ENCODE measurements at places on chromosomes 6 and 20.

DNA sequence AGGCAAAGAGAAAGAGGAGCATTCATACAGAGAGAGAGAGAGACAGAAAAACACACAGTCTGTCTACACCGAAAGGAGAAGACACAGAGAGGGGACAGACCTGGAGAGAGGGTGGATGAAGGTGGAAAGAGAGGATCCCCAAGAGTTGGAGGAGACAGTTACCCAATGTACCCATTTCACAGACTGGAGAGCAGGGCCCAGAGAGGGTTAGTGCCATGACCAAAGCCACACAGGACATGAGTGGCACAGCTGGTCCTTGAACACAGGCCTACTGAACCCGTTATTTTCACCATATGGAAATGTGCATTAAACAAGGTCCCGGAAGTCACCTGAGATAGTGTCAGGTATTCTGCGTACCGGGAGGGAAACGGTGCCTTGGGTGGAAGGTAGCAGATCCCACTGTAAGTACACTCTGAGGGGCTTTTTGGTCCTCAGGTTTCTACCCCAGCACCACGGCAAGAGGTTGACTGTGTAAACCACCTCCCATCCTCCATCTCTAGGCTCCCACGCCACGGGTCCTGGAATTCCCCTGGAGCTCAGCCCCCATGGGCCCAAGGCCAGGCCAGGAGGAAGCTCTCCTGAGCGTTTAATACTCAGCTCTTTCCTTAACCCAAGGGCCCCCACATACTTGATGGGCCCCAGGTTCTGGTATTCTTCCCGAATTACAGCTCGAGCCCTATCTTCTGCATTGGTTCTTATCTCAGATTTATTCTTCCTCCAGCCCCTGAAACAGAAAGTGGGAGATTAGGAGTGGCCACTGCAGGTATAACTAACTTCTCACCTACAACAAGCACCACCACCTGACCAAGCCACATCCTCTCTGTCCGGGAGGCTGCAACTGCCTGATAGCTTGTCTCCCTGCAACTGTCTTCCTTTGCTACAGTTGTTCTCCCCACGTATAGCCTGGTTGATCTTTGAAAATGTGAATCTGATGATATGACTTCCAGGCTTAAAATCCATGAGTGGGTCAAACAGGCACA lies 38.4 kb upstream of the OCSTAMP start:
- DNase-seq, result no peak

DNA sequence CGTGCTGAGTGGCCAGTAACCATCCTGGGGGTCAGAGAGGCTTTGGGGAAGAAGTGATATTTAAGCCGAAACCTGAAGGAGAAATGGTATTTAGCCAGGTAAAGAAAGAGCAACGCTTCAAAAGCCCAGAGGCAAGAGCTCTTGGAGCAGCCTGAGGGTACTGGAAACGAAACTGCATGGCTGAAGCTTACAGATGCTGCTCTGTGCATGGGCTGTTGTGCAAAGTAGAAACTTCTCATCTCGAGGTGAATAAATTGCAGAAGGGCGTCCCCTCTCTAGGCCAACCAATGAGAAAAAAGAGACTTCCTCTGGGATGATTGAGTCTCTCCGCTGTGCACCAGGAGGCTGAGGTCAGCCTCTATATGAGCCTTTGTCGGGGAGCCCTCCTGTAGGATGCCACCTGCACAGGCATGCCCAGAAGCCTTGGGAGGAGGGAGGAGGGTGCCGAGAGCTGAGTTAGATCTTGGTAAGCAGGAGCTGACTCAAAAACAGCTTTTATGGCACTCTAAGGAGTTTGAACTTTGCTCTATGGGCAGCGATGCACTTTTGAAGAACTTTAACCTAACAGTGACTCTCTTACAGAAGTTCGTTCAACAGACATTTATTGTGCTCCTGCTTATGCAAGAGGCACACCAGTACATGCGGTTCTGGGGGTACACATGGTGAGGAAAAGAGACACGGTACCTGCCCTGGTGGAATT lies 61.6 kb upstream of the EDN1 start:
- DNase-seq, result no peak

- no peak for DNase-seq
Observed at GRCh38 chr20:56437196-56437960, 25.3 kb downstream of the CASS4 start.

DNA sequence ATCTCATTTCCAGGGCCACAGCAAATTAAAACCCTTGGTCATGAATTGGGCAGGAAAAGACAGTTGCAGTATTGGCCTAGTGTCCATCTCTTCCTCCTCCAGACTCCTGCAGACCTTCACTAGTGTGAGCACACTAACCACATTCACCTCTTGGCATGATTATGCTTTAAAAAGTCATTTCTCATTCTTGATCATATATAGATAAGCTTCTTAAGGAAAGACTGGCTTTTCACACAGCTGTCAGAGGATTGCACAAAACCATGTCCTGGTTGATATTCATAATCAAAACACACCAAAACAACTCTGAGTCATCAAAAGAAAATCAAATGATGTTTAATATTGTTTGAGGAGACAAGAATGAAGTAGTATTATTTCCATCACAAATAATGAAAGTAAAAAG lies 52.1 kb downstream of the TMEM200A start:
- DNase-seq, result no peak

GRCh38 chr6:6711031-6711785 lies 122.7 kb downstream of the LY86 start:
- no peak for DNase-seq

DNA sequence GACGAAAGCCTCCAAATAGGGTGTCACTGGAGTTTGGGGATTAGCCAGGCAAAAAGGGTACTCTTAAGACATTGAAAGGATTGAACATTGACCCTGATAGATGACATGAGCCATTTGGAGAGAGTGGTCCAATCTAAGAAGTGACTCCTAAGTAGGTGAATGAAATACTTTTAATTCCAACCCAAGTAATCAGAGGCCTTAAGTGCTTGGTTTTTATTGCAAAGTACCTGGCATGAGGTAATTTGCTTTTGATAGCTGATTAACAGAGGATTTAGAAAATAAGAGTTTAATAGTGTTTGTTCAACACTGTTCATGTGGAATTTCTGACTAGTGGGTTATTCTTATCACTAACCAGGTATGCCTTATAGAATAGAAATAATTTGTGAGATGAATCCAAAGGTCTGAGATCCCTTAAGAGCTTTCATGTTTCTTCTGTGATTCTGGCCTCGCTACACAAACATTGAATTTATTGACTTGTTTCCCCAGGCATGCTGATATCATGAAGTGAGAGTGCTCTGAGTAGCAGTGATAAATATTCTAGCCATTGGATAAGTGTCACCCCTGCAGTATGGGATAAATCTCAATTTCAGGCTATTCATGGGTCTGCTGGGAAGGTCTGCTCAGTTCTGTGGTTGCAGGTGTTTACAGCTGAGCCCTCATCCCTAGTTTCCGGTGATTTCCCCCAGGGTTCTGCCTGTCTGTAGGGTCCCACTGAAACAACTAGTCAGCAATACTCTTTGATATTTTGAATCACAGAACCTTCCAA lies 6.5 kb downstream of the NCOA7 start:
- no peak for DNase-seq

GRCh38 chr20:51763965-51764602 lies 4.1 kb downstream of the ATP9A start:
- DNase-seq, result no peak

DNA sequence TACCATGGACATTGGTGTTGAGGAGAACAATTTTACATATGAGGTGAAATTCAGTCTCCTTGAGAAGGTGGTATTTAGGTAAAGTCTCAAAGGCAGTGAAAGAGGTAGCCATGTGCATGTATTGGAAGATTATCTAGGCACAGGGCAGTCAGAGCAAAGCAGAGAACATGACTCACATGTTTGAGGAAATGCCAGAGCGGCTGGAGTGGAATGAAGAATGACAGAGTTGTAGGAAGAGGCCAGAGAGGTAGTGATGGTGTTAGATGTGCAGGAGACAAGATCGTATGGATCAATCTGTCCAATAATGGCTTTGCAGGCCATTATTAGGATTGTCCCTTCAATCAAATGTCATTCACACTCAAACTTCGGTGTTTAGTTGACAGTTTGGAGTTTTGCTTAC lies 449.4 kb upstream of the PTCHD4 start:
- no peak for DNase-seq

GRCh38 chr20:20286061-20286460 lies 81.8 kb upstream of the INSM1 start:
- DNase-seq, result no peak

- peak; percentile 16 for DNase-seq
Observed at GRCh38 chr6:26554697-26555504, 16.7 kb downstream of the HMGN4 start.

- DNase-seq, result no peak
Observed at GRCh38 chr6:53115741-53116140, 32.9 kb downstream of the GCM1 start.

- no peak for DNase-seq
Observed at GRCh38 chr6:132695773-132696172, 18.1 kb downstream of the VNN1 start.

DNA sequence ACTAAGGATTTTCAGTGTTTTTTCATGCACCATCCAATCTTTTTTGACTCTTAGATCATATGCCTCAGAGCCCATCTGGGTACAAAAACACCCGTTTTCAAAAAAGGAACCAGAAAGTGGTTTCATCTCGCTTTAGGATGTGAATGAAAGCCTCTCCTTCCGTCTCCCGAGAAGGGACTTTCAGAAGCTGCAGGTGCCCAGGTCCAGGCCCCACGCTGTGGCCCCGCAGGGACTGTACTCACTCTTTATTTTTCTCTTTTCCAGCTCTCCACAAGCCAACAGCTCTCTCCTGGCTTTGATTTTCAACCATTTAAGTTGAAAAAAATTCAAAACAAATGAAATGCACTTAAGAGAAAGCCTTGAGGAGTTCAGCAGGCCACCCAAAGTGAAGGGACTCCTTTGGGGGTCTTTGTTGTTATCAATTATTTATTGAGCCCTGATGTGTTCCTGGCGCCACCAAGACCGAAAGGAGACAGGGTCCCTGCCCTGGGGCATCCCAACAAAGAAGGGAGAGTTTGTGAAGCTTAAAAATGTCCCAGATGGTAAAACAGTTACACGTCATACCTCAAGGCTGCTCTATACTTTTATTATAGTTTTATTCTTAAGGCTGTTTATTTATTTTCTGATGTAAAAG lies 467.3 kb downstream of the PREX1 start:
- no peak for DNase-seq

GRCh38 chr20:43710370-43711044 lies 16.3 kb downstream of the GTSF1L start:
- DNase-seq, result no peak

DNA sequence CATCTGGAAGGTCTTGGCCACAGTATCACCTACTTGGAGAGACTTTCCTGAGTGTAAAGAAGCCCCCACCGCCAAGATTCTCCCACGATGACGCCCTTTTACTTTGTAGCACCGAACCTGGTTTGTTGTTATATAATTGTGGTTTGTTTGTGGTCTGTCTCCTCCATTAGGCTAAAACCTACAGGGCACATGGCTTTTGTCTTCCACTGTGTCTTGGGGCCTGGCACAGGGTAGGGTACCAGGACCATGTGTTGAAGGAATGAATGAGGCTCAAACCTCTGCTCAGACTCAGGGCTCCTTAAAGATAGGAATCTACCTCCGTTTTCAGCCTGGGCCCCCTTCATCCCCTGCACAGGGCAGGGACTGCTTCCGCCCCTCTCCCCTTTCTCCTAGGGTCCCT lies 59.4 kb upstream of the CCDC167 start:
- no peak for DNase-seq
